Lung (tissue), 17 donors: ENCODE measurements at places on chromosomes 11 and 22. TPM values are rescaled to one million over a fixed set of nuclear protein-coding genes. Genes with fewer than 3 reads are reported as not detected.

- H3K27me3 ChIP-seq, result no peaks in the 10 kb centered on the region
- H3K27ac ChIP-seq, result no peak overlapping the region
- no peaks in the 10 kb centered on the region for H3K36me3 ChIP-seq
- no peak overlapping the region for H3K4me3 ChIP-seq
- DNase-seq, result no peak
These were observed 1402.6 kb upstream of the TENM4 start for GRCh38 chr11:80843266-80843974.

GRCh38 chr11:85643191-85643614 is 4.6 kb upstream of the TMEM126A start:
- no peaks in the 10 kb centered on the region for H3K4me1 ChIP-seq
- H3K27me3 ChIP-seq, result no peaks in the 10 kb centered on the region

DNA sequence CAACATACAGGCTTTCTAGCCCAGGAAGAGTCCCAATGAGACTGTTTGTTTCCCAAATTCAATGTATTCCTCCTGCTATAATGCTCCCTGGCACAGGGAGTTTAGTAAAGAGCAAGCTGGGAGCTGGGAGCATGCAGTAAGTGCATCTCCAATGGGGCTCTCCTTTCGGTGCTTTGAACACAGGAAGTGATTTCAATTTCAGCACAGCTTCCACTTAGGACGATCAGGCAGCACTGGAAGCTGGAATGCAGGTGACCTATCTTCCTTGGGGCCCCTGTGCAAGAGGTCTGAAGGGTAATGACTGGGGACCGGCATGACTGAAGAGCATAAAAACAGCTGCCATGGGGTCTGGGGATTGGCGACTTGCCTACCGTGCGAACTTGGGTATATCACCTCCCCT is 76.0 kb downstream of the LARGE1 start:
- H3K4me1 ChIP-seq, result no peaks in the 10 kb centered on the region
- H3K4me3 ChIP-seq, result no peak overlapping the region
- no peak for DNase-seq
- H3K27ac ChIP-seq, result no peak overlapping the region
- H3K36me3 ChIP-seq, result no peaks in the 10 kb centered on the region
- H3K27me3 ChIP-seq, result no peaks in the 10 kb centered on the region

DNA sequence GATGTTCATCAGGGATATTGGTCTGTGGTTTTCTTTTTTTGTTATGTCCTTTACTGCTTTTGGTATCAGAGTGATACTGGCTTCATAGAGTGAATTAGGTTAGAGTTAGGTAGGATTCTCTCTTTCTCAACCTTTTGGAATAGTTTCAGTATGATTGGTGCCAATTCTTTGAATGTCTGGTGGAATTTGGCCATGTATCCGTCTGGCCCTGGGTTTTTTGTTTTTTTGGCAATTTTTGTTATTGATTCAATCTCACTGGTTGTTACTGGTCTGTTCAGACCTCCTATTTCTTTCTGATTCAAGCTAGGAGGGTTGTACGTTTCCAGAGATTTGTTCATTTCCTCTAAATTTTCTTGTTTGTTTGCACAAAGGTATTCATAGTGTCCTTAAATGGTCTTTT is 54.4 kb downstream of the ATXN10 start:
- peaks cover 11% of the 10 kb centered on the region for H3K36me3 ChIP-seq
- no peak overlapping the region for H3K4me3 ChIP-seq
- DNase-seq, result no peak
- no peak overlapping the region for H3K27ac ChIP-seq

DNA sequence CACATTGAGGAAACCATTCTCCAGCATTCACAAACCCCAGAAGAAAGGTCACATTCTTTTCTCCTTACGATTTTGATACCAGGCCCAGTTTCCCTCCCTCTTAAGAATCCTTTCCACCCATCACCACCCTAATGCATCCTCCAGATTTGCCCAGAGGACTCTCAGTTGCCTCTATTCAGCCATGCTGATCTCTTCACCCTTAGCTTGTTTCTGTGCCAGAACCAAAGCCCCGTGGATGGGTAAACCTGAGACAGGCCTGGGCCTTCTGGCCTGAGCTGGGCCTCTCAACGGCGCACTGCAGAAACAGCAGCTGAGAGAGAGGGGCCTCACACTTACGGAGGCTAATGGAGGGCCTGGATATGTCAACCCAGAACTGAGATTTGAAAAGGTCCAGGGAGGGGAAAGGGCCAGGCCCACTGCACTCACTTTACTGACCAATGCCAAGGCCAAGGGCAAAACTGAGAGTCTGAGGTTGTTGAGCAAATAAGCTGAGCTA is 32.2 kb upstream of the OAF start:
- no peak overlapping the region for H3K4me3 ChIP-seq
- H3K36me3 ChIP-seq, result no peaks in the 10 kb centered on the region
- peaks cover 12% of the 10 kb centered on the region for H3K4me1 ChIP-seq
- no peak for DNase-seq

DNA sequence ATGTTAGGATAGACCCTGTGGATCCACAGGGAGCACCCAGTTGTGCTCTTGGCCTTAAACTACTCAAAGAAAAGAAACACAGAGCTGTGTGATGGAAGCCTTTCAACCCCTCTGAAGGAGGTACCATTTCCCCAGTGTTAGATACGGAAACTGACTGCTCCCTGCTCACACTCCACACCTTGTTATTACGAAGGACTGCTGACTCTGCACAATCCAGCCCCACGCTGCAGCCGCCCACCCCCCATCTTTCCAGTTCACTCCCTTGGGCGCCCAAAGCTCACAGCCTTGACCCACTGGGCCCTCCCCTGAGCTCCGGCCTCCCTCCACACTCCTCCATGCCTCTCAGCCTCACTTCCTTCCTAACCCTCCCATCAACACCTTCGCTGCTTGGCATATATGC is 75.5 kb downstream of the EFCAB6 start:
- no peak overlapping the region for H3K27ac ChIP-seq
- H3K4me3 ChIP-seq, result no peak overlapping the region
- H3K36me3 ChIP-seq, result no peaks in the 10 kb centered on the region
- no peak for DNase-seq
- H3K4me1 ChIP-seq, result no peaks in the 10 kb centered on the region

DNA sequence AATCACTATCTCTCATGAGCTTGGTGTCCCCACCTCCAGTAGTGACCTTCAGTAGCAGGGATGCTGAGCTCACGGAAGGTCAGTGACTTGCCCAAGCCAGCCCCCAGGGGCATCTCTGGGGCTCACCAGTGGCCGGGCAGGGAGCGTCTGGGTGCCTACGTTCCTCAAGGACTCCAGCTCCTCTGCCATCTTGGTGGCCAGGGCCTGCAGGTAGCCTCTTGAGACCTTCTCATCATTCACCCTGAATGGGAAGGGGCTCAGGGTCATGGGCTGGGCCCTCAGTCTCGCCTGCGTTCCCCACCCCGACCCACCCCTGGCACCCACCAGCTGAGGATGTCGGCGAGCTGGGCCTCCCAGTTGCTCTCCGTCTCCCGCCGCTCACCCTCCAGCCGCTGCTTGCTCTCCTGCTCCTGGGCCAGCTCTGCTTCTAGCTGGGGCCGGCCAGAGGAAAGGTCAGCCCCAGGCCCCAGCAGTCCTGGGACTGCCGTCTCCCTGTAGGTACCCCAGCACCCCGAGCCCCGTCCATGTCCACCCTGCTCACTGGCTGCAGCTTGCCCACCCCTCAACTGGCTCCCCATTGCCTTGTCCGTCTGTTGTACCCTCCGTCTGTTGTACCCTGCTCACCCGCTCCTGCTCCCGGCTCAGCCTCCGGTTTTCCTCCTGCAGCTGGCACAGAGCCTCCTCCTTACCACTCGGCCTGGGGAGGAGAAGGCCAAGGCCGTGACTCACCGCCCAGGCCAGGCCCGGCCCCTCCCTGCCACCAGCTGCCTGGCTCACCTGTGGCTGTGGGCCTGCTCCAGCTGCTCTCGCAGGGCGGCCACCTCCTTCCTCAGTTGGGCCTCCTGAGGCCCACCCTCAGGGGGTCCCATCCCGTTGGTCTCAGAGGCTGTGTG is 9.5 kb downstream of the CDC42BPG start:
- no peak overlapping the region for H3K4me3 ChIP-seq
- H3K27ac ChIP-seq, result no peak overlapping the region
- H3K36me3 ChIP-seq, result no peaks in the 10 kb centered on the region
- H3K27me3 ChIP-seq, result no peaks in the 10 kb centered on the region
- no peaks in the 10 kb centered on the region for H3K4me1 ChIP-seq

DNA sequence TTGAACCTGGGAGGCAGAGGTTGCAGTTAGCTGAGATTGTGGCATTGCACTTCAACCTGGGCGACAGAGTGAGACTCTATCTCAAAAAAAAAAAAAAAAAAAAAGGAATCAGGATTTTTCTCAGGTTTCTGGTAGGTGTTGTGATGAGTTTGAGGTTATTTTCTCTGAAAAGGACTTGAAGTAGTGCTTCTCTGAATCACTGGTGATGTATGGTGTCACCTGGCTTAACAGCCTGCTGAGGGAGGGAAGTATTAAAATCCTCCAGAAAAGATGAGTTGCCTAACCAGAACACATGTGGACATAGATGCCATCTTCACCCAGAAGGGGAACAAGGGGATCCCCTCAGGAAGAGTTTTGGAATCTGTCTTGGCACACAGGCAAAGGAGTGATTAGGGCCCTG is 20.1 kb downstream of the SMARCB1 start:
- peaks cover 11% of the 10 kb centered on the region for H3K36me3 ChIP-seq
- DNase-seq, result no peak

DNA sequence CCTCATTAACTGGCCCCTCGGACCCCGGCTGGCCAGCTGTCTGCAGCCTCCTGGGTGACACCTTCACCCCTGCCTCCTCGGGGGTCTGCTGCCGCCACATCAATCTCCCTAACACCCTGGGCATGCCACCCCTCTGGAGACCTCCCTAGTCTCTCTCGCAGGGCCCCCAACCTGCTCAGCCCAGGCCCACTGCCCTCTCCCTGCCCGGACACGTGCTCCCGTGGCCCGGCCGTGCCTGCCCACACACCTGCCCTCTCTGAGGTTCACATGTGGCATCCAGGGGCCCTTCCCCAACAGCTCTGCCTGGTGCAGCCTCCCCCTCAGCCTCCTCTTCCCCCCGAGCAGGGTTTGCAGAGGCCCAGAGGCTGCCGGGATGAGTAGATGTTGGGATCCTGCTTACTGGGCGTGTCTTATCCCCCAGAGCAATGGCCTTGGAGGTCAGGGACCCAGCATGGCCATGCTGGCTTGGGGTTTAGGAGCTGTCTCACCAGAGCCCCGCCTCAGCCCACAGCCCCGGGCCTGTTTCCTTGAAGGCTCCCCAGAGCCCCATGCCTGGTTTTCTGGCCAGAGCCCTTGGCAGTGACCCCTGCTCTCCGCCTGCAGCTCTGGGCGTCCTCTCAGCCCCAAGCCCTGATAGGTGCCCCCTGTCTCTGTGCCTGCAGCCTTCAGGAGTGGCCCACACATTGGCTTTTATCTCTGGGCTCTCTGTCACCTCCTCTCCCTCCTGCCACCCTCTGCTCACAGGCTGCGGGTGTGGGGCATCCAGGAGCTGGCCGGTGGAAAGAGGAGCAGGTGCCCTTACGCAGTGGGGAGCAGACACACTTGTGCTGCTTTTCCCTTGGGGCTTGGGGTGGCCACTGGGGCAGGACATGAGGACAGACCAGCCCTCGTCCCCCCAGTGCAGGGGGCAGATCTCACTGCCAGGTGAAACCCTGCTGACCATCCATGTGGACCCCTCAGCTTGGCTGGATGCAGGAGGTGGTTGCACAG is 25.7 kb upstream of the SEPTIN5 start:
- H3K27ac ChIP-seq, result no peak overlapping the region
- H3K27me3 ChIP-seq, result peaks cover 3% of the 10 kb centered on the region
- H3K4me1 ChIP-seq, result peaks cover 11% of the 10 kb centered on the region
- DNase-seq, result no peak
- no peak overlapping the region for H3K4me3 ChIP-seq

DNA sequence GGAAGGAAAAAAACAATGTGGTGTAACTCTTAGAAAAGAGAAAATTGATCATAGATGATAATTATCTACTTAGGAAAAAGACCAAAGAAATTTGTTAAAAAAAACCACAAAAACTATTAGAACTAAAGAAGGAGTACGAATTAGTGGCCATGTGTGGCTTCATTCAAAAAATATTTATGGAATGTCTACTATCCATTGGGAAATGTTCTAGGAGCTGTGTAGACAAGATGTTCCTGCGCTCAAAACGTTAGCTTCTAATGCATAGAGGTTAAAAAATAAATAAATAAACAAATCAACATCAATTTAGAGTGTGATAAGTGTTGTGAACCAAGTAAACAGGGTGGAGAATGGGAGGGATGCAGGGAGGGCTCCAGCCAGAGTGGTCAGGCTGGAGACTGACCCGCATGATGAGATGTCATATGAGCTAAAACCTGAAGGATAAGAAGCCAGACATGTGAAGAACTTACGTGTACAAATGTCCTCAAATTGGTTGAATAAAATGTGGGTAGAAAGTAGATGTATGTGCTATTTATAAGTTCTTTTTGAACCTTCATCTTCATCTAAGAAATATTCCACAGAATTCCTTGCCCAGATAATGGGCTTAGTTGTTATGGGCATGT is 4.3 kb upstream of the EXPH5 start:
- H3K27ac ChIP-seq, result no peak overlapping the region
- H3K4me1 ChIP-seq, result no peaks in the 10 kb centered on the region
- H3K27me3 ChIP-seq, result peaks cover 7% of the 10 kb centered on the region
- H3K36me3 ChIP-seq, result no peaks in the 10 kb centered on the region

DNA sequence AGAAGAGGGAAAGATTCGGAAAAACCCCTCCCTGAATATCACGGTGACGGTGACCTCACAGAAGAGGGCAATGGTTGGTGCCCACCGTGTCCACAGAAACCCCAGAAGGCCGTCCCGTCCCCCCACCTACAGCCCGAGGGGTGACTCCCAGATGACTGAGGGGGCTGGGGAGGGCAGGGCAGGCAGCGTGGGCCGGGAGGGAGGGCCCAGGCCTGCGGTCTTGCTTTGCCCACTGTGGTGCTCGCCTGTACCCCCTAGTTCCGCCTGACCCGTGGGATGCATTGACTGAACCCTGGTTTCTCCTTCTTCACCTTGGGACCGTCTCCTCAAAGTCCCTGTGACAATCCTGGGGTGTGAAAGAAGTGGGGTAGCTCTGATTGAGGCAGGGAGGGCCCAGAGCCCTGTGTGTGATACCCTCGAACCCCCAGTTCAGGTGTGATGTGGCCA is 526.7 kb downstream of the BRD1 start:
- peaks cover 2% of the 10 kb centered on the region for H3K27me3 ChIP-seq
- no peak for DNase-seq
- H3K27ac ChIP-seq, result no peak overlapping the region

DNA sequence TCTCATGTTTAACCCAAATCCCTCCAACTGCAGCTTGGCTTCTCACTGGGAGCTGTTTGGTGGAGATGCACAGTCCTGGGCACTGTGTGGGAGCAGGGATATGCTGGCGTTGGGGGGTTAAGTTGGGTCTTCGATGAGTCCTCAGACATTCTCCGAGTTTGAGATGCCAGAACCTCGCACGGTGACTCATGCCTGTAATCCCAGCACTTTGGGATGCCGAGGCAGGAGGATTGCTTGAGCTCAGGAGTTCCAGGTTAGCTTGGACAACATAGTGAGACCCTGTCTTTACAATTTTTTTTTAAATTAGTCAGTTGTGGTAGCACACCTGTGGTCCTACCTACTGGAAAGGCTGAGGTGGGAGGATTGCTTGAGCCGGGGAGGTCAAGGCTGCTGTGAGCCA is 20.7 kb downstream of the POU2F3 start:
- H3K36me3 ChIP-seq, result no peaks in the 10 kb centered on the region
- H3K4me1 ChIP-seq, result peaks cover 7% of the 10 kb centered on the region
- no peaks in the 10 kb centered on the region for H3K27me3 ChIP-seq
- no peak for DNase-seq

GRCh38 chr22:45911601-45912271 is 65.2 kb downstream of the WNT7B start:
- H3K27ac ChIP-seq, result peak overlapping the region; percentile 59
- H3K36me3 ChIP-seq, result no peaks in the 10 kb centered on the region
- H3K4me3 ChIP-seq, result no peak overlapping the region

DEUP1 gene
- 1.9 TPM for total RNA-seq

DDI1 gene
- not detected for total RNA-seq

SCUBE1 gene
- total RNA-seq, result 7.9 TPM

NLRP14 gene
- 0.31 TPM for total RNA-seq

ALDH3B2 gene
- 4.8 TPM for total RNA-seq

TMEM45B gene
- total RNA-seq, result 20.5 TPM
